Naive thymus-derived CD4-positive, alpha-beta T cell (primary cell): ENCODE measurements at places on chromosomes 5 and 9. TPM values are rescaled to one million over a fixed set of nuclear protein-coding genes. Genes with fewer than 3 reads are reported as not detected.

The CRAT gene
- 15.6 TPM for total RNA-seq

The ALDH7A1 gene
- total RNA-seq: 1.8 TPM

The GRXCR2 gene
- not detected in 2 replicates for total RNA-seq

The DNAH5 gene
- total RNA-seq: not detected

The TAL2 gene
- not detected for total RNA-seq

The BTNL3 gene
- not detected for total RNA-seq

The GPR150 gene
- total RNA-seq: 1.2 TPM

The SV2C gene
- not detected for total RNA-seq

The DDX41 gene
- 126 and 128 TPM in 2 replicates for total RNA-seq

The KIF27 gene
- total RNA-seq: 5.5 TPM

The NOXA1 gene
- total RNA-seq: 5.1 TPM

The ANXA2R gene
- total RNA-seq: 40.4 TPM

The RNF208 gene
- 1.2 TPM for total RNA-seq

The NDUFS4 gene
- 52.3 and 54.8 TPM in 2 replicates for total RNA-seq

The SPATA31E1 gene
- not detected for total RNA-seq
